Stimulated activated CD8-positive, alpha-beta memory T cell treated with anti-CD3 and anti-CD28 coated beads, Interleukin-2, amount 100 ng/mL, for 1 hour (primary cell): ENCODE measurements at places on chromosomes 3 and 15.

DNA sequence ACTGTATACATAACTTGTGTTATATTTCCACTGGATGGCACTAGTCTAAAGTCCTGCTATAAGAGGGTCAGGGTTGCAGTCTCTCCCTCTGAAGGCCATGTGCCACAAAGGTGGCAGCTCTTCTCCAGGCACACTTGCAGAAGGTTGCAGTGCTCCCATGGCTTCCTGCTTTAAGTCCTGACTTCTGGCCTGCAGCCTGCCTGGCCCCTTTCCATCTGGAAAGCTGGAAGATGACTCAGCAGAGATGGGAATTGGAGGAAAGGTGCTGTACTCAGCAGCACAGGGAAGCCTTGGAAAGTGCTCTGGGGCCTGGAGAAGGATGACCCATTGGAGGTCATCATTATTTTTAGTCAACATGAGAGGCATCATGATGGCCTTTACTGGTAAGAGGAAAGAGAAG is 40.9 kb upstream of the MRPL3 start:
- no peak for DNase-seq

- no peak for DNase-seq
Measured at GRCh38 chr15:52749258-52749657, 40.9 kb downstream of the ONECUT1 start.

GRCh38 chr3:20137647-20138046 is 48.4 kb downstream of the SGO1 start:
- DNase-seq: no peak

- DNase-seq: no peak
Measured at GRCh38 chr3:113287803-113288648, 76.7 kb downstream of the BOC start.

DNA sequence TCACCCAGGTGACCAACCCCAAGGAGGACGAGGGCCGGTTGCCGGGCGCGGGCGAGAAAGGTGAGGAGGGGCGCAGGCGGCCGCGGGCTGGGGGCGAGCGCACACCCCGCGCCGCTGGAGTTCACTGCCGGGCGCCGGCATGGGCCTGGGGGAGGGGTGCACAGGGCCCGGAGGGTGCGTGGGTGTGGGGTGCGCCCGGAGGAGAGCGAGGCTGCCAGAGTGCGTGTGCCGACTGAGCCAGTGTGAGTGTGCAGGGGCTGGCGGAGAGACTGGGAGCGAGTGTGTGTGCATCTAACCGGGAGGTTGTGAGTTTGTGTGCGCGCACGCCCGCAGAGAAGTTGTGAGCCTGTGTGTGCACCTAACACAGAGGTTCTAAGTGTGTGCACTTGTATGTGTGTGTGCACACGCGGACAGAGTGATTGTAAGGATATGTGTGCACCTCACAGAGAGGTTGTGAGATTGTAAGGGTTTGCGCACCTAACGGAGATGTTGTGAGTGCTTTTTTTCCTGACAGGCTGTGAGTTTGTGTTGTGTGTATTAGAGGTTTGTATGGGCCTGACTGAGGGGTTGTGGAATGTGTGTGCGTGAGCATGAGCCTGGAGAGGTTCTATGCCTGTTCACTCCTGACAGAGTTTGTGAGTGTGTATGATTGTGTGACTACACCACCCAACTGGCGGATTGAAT is 681 bp downstream of the CTDSPL start:
- DNase-seq: no peak
